ENCODE measurements at places on chromosomes 2 and 18. TPM values are rescaled to one million over a fixed set of nuclear protein-coding genes. Genes with fewer than 3 reads are reported as not detected.

DNA sequence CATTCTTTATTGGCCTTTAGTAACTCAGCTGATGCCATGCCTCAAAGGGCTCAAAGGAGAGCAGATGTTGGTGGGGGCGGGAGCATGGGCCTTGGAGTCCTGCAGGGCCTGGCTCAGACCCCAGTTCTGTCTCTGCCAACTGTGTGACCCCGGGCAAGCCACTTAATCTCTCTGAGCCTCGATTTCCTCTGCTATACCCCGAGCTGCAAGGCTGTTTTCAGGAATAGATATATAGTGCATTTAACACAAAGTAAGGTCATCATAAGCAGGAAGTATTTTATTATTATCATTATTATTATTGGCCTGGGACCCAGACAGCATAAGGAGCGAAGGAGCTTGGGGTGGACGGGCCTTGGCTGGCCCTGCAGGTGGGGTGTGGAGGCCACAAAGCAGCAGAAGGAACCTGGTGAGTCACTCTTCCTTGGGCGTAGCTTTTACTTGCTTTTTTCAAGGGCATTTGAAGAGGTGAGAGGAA lies 162.7 kb downstream of the INHBB start:
- peak; percentile 97 for DNase-seq

DNA sequence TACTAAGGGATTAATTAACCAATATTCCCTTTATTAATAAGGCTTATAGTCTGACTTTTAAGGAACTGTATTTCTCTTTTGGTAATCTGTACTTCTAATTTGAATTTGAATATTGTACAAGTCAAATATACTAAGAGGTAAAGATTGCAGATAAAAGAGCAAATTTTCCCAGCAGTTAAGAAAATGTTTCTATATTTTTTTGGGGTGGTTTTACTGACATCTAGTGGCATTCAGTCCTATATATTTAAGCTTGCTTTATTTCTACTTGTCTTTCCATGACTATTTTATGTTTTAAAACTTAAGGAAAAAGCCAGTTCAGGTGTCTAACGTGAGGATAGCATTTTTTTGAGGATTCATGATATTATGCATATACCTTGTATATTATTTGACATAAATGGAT lies 41.6 kb downstream of the TDRD15 start:
- peak; percentile 11 for DNase-seq

- DNase-seq, result peak; percentile 14
These were observed 339.8 kb upstream of the EPHA4 start for GRCh38 chr2:221911890-221912289.

DNA sequence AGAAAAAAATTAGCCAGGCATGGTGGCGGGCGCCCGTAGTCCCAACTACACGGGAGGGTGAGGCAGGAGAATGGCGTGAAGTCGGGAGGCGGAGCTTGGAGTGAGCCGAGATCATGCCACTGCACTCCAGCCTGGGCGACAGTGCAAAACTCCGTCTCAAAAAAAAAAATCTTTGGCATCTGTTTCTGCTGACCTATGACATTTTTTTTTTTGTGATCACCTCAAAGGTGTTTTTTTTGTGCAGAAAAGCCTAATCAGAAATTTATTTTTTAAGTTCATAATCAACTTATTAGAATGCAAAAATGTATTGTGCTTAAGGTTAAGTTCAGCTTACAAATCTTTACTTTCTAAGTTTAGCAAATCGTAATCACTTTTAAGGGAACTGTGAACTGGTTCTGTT lies 45.6 kb downstream of the NAB1 start:
- no peak for DNase-seq

GRCh38 chr2:173658946-173659371 lies 304.3 kb downstream of the CDCA7 start:
- no peak for DNase-seq

DNA sequence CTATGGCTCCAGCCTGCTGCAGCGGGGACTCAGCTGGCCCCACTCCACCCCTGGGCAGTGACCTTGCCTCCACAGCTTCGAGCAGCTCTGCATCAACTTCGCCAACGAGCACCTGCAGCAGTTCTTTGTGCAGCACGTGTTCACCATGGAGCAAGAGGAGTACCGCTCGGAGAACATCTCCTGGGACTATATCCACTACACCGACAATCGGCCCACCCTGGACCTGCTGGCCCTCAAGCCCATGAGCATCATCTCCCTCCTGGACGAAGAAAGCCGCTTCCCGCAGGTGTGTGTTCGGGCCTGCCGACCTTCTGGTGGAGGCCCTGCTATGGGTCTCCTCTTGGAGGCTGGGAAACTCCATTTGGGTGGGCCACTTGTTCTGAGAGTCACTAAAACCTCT lies 48.6 kb downstream of the MYO7B start:
- no peak for DNase-seq

- DNase-seq, result no peak
These were observed 14.7 kb upstream of the NEU4 start for GRCh38 chr2:241794250-241794823.

GRCh38 chr2:189218236-189218635 lies 38.7 kb upstream of the COL5A2 start:
- no peak for DNase-seq

DNA sequence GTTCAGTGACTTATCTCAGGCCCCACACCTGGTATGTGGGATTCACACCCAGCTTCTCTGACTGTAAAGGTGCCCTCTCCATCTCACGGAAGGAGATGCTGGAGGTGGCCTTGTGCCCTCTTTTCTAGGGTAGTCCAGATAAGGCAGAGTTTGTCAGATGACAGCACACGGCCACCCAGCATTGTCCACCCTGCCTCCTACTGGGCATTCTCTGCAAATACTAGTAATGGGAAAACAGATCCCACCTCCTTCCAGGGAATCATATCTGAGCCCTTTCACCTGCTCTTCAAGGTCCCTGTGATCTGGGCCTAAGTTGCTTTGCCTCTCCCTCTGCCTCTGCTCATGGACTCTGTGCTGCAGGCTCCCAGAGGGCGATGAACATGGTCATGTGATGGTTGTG lies 214.7 kb downstream of the CLIP4 start:
- no peak for DNase-seq

- no peak for DNase-seq
These were observed 26.3 kb downstream of the DHRS9 start for GRCh38 chr2:169095621-169096105.

GRCh38 chr2:119059287-119059686 lies 99.3 kb downstream of the C1QL2 start:
- no peak for DNase-seq

DNA sequence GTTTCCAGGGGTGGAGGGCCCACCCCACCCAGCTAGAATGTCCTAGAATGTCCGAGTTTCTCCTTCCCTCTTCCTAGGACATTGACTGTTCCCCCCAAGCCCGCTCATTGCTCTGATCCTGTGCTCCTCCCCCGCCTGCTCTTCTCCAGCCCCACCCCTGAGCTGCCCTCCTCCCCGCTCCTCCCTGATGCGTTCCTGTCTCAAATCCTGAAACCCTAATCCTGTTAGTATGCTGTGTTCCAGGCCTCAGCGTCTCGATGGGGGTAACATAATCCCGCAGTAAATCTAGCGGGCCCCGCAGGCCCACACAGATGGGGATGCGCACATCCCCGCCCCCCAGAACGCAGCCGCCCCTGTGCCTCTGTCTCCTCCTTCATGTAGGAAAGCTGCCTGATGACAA lies 51.3 kb downstream of the NRP2 start:
- no peak for DNase-seq

GRCh38 chr18:37161491-37161890 lies 332.6 kb downstream of the KIAA1328 start:
- no peak for DNase-seq

DNA sequence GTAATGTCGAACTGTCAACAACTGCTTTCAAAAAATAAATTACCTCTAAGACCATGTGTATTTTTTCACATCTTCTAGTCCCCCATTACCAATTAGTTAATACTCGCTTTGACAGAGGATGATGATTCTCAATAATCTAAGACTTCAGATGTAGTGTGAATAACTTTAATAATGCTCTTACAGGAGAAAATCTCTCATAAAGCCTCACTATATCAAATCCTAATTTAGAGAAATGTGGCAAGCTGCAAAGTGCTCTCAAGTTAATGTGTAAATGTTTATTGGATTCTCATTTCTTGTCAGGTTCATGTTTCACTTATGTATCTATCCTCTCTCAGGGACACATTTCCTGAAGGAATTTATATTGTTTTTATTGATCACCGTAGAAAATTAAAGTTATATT lies 223.9 kb downstream of the CDH7 start:
- no peak for DNase-seq

- DNase-seq, result no peak
These were observed 1084.7 kb upstream of the LRRTM1 start for GRCh38 chr2:81389203-81389602.

- DNase-seq, result no peak
These were observed 76.4 kb downstream of the RHOB start for GRCh38 chr2:20523073-20523798.

GRCh38 chr2:109229094-109229675 lies 100.2 kb downstream of the SH3RF3 start:
- no peak for DNase-seq

- no peak for DNase-seq
These were observed 61.8 kb upstream of the CDC42EP3 start for GRCh38 chr2:37733251-37733650.

GRCh38 chr18:54162431-54162830 lies 62.0 kb downstream of the MBD2 start:
- no peak for DNase-seq

GRCh38 chr2:171225302-171225980 lies 64.7 kb upstream of the TLK1 start:
- peak; percentile 37 for DNase-seq

- no peak for DNase-seq
These were observed 64.9 kb downstream of the ZNF521 start for GRCh38 chr18:25287106-25287505.

- DNase-seq, result peak; percentile 61
These were observed at the start of gene TMEM237 for GRCh38 chr2:201643216-201643890. Gene TMEM237, minus strand, starts transcription at chr2:201643503. Its CDS starts 103 bp downstream, at chr2:201643400.

- DNase-seq, result no peak
These were observed 5.1 kb upstream of the WIPF1 start for GRCh38 chr2:174602745-174603144.

Gene REG3G
- polyA plus RNA-seq, result not detected

Gene LMAN2L
- 21.2 TPM for polyA plus RNA-seq

Gene IDH1
- 63.1 TPM for polyA plus RNA-seq

Gene FOXI3
- not detected for polyA plus RNA-seq

Gene ABCB11
- 0.16 TPM for polyA plus RNA-seq

Gene FRZB
- 0.03 TPM for polyA plus RNA-seq

Gene CRYBA2
- polyA plus RNA-seq, result not detected

Gene MAIP1
- 14.4 TPM for polyA plus RNA-seq

Gene COPS9
- 361 TPM for polyA plus RNA-seq

Gene ZAP70
- polyA plus RNA-seq, result 0.10 TPM

Gene SLC30A3
- 79.9 TPM for polyA plus RNA-seq

Gene IL36G
- polyA plus RNA-seq, result not detected

Gene ACTG2
- not detected for polyA plus RNA-seq

Gene APLF
- 0.70 TPM for polyA plus RNA-seq

Gene SH2D6
- polyA plus RNA-seq, result not detected

Gene CNTNAP5
- polyA plus RNA-seq, result not detected

Gene BMP10
- not detected for polyA plus RNA-seq

Gene CYRIA
- 9.3 TPM for polyA plus RNA-seq

Gene CGREF1
- 2.9 TPM for polyA plus RNA-seq

Gene ASPRV1
- 0.22 TPM for polyA plus RNA-seq

All from endothelial cell of umbilical vein (primary cell).